ENCODE measurements at places on chromosomes 2 and 18. TPM values are rescaled to one million over a fixed set of nuclear protein-coding genes. Genes with fewer than 3 reads are reported as not detected.

DNA sequence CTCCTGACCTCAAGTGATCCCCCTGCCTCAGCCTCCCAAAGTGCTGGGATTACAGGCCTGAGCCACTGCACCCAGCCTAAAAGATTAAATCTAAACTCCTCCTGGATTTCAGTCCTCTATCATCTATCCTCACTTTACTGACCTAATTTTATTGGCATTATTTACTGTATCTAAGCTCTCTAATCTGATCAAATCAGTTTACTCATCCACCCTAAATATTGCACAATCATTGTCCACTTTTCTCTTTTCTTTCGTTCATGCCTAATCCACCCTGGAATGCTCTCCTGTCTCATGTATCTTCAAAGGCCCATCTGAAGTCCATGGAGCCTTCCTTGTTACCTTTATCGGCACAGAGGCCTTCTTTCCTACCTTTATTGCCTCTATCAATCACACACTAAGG lies 31.6 kb upstream of the GPR155 start:
- H3K27ac ChIP-seq = no peak overlapping the region
- no peak overlapping the region for H3K4me3 ChIP-seq
- DNase-seq = no peak
- H3K27me3 ChIP-seq = peaks cover 14% of the 10 kb centered on the region
- peaks cover 2% of the 10 kb centered on the region for H3K36me3 ChIP-seq

CABYR gene
- 8.0 TPM for total RNA-seq

GRCh38 chr2:159737292-159737916 lies 25.1 kb downstream of the MARCHF7 start:
- H3K27me3 ChIP-seq = no peaks in the 10 kb centered on the region
- H3K27ac ChIP-seq = no peak overlapping the region
- no peaks in the 10 kb centered on the region for H3K4me1 ChIP-seq
- peaks cover 24% of the 10 kb centered on the region for H3K36me3 ChIP-seq

DNA sequence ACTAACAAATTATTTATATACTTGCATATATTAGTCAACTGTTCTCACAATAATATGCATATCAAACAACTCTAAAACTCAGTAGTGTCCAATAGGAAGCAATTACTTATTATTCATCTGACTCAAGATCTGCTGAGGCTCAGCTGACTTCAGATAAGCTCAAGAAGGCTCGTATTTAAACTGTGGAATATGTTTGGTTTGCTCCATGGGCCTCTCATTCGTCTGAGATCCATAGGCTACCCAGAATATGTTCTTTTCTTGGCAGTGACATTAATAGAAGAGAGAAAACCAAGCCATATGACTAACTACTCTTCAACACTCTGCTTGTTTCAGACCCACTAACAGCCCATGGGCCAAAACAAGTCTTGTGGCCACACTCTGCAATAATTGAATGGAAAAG lies 107.7 kb upstream of the MAP2 start:
- H3K4me3 ChIP-seq = no peak overlapping the region
- no peaks in the 10 kb centered on the region for H3K27me3 ChIP-seq
- peaks cover under 1% of the 10 kb centered on the region for H3K4me1 ChIP-seq
- no peak for DNase-seq
- no peaks in the 10 kb centered on the region for H3K36me3 ChIP-seq

- peaks cover 9% of the 10 kb centered on the region for H3K27me3 ChIP-seq
- no peaks in the 10 kb centered on the region for H3K4me1 ChIP-seq
- no peaks in the 10 kb centered on the region for H3K36me3 ChIP-seq
- H3K27ac ChIP-seq = no peak overlapping the region
Measured at GRCh38 chr2:60849187-60849586, 32.2 kb upstream of the REL start.

DNA sequence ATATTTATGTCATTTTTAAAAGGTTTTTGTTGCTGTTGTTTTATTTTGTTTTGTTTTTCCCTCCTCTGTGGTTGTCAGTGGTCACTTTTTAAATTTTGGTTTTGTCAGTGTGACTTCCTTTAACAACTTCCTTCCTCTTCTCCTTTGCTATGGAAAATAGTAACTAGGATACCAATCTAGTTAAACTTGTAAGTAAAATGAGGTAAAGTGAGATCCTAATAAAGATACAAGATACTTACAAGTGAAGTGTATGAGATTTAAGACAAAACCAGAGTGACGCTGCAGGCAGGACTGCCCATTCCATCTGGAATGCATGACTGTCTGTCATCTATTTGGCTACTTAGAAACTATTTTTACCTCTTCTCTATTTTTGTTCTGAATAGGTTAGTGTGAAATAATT lies 30.6 kb upstream of the CREB1 start:
- H3K4me1 ChIP-seq = peaks cover 5% of the 10 kb centered on the region
- H3K27me3 ChIP-seq = no peaks in the 10 kb centered on the region
- no peak for DNase-seq
- H3K36me3 ChIP-seq = no peaks in the 10 kb centered on the region
- H3K27ac ChIP-seq = no peak overlapping the region

ASB18 gene
- not detected for total RNA-seq

DSG2 gene
- total RNA-seq = 119 TPM

- peaks cover 28% of the 10 kb centered on the region for H3K4me1 ChIP-seq
- peak overlapping the region; percentile 81 for H3K4me3 ChIP-seq
- H3K27ac ChIP-seq = peak overlapping the region; percentile 59
Measured at GRCh38 chr2:10123281-10123680, 742 bp downstream of the RRM2 start.

- H3K27me3 ChIP-seq = no peaks in the 10 kb centered on the region
- H3K4me1 ChIP-seq = peaks cover 2% of the 10 kb centered on the region
- no peak overlapping the region for H3K4me3 ChIP-seq
- DNase-seq = no peak
- H3K36me3 ChIP-seq = peaks cover 19% of the 10 kb centered on the region
Measured at GRCh38 chr18:77013811-77014521, 118.6 kb downstream of the MBP start.

GRCh38 chr2:138029276-138029675 lies 65.0 kb downstream of the HNMT start:
- H3K36me3 ChIP-seq = no peaks in the 10 kb centered on the region
- H3K4me1 ChIP-seq = peaks cover 4% of the 10 kb centered on the region
- DNase-seq = no peak
- H3K4me3 ChIP-seq = no peak overlapping the region
- no peak overlapping the region for H3K27ac ChIP-seq
- H3K27me3 ChIP-seq = no peaks in the 10 kb centered on the region

DSG4 gene
- total RNA-seq = not detected

GRCh38 chr2:113240915-113241911 lies 37.5 kb downstream of the PAX8 start:
- no peaks in the 10 kb centered on the region for H3K4me1 ChIP-seq
- DNase-seq = no peak
- H3K27ac ChIP-seq = no peak overlapping the region
- H3K4me3 ChIP-seq = no peak overlapping the region
- no peaks in the 10 kb centered on the region for H3K36me3 ChIP-seq

CTLA4 gene
- total RNA-seq = not detected

DNA sequence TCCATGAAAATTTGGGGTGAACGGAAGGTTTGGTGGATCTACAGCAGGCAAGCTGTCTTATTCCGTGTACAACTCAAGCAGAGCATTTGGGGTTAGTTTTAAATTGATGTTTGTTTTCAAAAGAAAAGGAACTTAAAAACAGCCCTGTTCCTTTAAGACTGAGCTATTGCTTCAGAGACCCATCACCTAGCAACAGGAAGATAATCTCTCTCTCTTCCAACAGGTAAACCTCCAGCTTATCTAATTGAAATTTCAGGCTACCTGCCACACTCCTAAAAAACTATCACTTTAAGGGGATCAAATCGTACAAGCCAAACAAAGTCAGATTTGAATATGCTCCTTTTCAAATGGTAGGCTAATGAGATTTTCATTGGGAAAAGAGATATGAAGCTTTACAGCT lies 101.8 kb downstream of the RNF152 start:
- peaks cover 20% of the 10 kb centered on the region for H3K4me1 ChIP-seq
- H3K27me3 ChIP-seq = no peaks in the 10 kb centered on the region
- H3K36me3 ChIP-seq = peaks cover 6% of the 10 kb centered on the region
- no peak overlapping the region for H3K4me3 ChIP-seq

DNA sequence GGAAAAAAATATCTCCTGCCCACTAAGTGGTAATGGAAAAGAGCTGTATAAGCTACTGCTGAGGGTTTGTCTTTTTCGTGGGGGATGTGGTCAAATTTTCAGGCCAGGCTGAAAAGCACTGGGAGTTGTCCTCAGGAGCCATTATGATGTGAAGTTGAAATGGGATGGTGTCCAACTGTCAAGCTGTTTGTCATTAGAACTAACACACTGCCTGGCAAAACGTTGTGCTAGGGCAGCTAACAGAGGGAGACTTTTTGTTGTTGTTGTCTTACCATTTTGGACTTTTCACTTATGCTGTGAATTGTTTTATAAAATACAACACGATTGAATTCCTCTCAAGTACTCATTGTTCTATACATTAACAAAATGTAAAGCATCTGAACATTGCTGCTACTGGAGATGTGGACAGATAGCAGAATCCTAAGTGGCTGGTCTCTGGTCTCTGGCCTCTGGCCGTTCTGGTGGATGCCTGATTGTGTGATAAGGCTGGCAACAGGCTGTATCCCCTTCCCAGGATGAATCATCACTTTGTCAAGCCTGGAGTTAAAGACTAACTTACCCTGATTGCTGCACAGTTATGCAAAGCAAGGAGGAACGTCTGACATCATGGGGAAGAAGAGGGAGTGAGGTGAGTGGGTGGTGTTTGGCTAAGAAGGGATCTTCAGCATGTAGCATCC lies 2.3 kb downstream of the MYO1B start:
- peak overlapping the region; percentile 94 for H3K4me3 ChIP-seq
- peaks cover 55% of the 10 kb centered on the region for H3K4me1 ChIP-seq
- no peak for DNase-seq
- peaks cover 14% of the 10 kb centered on the region for H3K36me3 ChIP-seq
- H3K27ac ChIP-seq = peak overlapping the region; percentile 98
- no peaks in the 10 kb centered on the region for H3K27me3 ChIP-seq

DNA sequence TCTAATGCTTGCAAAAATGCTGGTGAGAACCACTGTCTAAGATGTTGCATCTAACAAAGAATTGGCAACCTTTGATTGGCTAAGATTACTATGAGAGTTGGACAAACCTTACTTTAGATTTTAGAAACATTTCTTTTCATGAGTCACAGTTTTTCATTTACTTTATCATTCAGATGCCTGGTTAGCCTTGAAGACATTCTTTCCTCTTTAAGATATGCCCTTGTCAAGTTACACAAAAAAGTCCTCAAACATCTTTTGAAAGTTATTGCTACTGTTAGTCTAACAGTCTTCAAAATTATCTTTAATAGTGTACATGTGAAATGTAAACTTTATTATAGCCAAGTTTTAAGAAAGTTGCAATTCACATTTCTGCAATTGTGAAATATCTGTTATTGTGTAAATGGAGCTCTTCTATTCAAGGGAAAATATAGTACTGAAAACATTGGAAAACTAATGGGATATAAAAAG lies 276.3 kb downstream of the RND3 start:
- peaks cover 9% of the 10 kb centered on the region for H3K27me3 ChIP-seq
- no peak overlapping the region for H3K4me3 ChIP-seq
- H3K36me3 ChIP-seq = no peaks in the 10 kb centered on the region
- no peak overlapping the region for H3K27ac ChIP-seq
- no peak for DNase-seq

UGT1A10 gene
- not detected for total RNA-seq

DNA sequence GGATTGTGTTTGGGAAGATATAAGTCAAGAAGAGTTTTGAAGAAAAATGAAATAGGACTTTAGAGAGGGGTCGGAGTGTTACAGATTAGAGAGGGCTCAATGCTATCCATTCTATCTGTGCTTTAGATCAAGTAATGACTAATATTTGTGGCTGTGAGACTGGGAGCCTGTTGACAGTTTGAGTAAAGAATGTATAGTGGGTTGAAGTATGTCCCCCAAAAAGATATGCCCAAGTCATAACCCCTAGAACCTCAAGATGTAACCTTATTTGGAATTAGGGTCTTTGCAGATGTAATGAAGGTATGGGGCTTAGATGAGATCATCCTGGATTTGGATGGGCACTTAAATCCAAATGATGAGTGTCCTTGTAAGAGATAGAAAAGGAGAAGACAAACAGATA lies 55.3 kb upstream of the SERPINE2 start:
- no peak overlapping the region for H3K27ac ChIP-seq
- H3K4me3 ChIP-seq = no peak overlapping the region
- no peaks in the 10 kb centered on the region for H3K36me3 ChIP-seq
- H3K4me1 ChIP-seq = no peaks in the 10 kb centered on the region

BOD1L2 gene
- total RNA-seq = not detected

DNA sequence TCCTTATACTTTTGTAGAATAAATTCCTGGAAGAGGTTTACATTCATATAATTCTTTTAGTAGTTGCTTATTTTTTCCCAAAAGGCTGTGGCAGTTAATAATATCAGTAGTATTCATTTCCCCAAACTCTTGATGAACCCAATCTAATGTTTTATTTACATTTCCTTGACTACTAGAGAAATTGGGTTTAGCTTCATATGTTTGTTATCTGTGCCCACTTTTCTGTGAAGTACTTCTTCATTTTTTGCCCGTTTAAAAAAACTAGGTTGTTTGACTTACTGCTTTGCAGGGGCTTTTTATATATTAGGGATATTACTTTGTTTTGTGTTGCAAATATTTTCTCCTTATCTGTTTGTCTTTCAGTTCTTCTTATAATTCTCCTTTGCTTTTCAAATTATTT lies 17.2 kb downstream of the RALB start:
- DNase-seq = no peak
- no peak overlapping the region for H3K27ac ChIP-seq
- peaks cover 9% of the 10 kb centered on the region for H3K36me3 ChIP-seq
- H3K27me3 ChIP-seq = no peaks in the 10 kb centered on the region
- H3K4me3 ChIP-seq = no peak overlapping the region
- H3K4me1 ChIP-seq = peaks cover 5% of the 10 kb centered on the region

DNA sequence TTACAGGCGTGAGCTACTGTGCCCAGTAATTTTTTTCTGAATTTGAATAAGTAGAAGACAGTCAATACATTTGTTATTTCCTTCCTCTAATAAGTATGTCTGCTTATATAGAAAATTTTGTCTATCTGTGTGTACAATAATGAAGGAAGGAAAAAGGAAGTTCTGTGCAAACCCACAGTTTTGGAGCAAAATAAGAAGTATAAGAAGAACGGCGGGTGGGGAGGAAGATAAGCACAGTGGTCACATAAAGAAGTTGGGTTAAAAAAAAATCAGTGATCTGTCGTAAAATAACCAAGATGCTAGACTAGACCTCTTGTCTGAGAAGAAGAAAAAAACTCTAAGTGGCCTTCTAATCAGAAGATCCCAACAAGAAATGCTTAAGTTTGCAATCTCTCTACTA lies 20.2 kb downstream of the MGAT4A start:
- no peak overlapping the region for H3K4me3 ChIP-seq
- no peaks in the 10 kb centered on the region for H3K4me1 ChIP-seq
- no peak overlapping the region for H3K27ac ChIP-seq
- no peak for DNase-seq
- no peaks in the 10 kb centered on the region for H3K27me3 ChIP-seq

CHST10 gene
- total RNA-seq = 22.1 TPM

DNAJC5G gene
- total RNA-seq = not detected

- no peak overlapping the region for H3K27ac ChIP-seq
- H3K4me1 ChIP-seq = no peaks in the 10 kb centered on the region
- H3K4me3 ChIP-seq = no peak overlapping the region
Measured at GRCh38 chr2:52810460-52810859, 957.1 kb upstream of the CHAC2 start.

DNA sequence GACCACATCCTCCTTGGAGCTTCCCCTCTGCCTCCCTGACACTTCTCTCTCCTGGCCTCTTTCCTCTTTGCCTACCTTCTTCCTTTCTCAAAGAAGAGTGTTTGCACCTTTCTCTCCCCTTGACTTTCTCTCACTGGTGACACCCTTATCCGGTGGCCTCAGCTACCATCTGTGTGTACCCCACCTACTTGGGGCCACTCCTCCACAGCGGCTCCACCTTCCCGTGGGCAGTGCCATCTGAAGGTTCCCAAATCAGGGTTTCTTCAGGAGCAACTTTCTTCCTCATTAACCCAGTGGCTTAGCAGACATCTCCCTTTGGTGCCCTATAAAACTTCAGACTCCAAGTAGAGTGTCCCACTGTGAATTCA lies 5.3 kb upstream of the NCL start:
- H3K4me3 ChIP-seq = no peak overlapping the region
- H3K36me3 ChIP-seq = no peaks in the 10 kb centered on the region
- peaks cover 6% of the 10 kb centered on the region for H3K27me3 ChIP-seq
- H3K27ac ChIP-seq = no peak overlapping the region
- H3K4me1 ChIP-seq = peaks cover 3% of the 10 kb centered on the region

All from progenitor cell of endocrine pancreas (in vitro differentiated cells).